Activated naive CD8-positive, alpha-beta T cell treated with anti-CD3 and anti-CD28 coated beads, Interleukin-2, amount 50 U/mL, for 24 hours (primary cell): ENCODE measurements at places on chromosomes 6 and 20.

DNA sequence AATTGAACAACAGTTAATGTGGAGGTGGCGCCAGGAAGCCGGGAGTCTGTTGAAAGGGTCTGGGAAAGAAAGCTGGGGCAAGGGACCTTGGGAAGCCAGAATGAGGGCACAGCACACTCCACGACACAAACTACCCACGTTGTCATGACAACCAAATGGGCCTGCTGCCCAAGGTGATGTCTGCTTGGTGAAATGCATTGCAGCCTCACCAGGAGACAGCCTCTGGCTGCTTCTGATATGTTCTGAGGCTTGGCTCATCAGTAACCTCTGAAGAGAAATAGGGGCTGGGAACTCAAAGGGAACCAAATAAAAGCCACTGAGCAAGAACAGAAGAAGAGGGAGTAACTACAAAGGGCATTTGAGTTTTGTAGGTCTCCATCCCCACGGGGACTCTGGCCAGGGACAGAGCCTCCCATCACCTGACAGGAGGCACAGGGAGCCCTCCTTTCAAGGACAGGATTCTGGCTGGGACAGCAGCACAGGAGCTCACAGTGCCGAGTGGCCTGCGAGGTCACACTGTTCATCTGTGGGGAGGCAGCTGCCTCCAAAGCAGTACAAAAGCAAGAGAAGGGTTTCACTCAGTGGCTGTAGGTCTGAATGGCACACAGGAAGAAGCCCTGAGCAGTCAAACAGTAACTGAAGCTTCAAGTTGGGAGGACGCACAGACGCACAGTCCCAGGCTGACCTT is 44.6 kb upstream of the KCNK16 start:
- DNase-seq: no peak

DNA sequence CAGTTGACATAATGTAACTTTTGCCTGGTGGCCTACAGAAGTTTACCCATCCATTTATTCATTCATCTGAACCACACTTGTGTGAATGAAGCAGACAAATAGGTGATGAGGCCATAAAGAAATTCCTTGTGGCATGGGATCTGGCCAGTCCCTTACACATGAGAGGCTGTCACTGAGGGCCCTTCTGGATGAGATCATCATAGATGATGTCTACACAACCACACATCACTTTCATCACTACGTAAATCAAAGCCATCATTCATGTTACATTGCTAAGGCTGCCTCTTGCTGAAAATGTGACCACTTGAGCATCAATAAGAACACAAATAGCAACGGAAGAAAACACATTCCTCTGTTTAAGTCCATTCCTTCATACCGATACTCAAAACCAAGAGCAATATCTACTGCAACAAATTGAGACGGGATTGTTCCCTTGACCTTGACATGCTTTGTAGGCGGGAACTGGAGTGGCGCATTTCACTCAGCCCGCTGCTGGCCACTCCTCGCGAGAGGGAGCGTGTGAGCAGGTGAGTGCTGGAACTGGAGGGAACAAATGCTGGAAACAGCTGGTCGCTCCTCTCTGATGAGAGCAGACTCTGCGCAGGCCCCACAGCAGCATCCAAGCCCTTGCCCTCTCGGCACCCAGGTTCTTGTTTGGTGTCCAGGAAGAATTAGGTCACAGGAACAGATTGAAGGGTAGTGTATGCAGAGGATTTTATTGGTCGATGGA is 49.3 kb downstream of the FAM50B start:
- no peak for DNase-seq

DNA sequence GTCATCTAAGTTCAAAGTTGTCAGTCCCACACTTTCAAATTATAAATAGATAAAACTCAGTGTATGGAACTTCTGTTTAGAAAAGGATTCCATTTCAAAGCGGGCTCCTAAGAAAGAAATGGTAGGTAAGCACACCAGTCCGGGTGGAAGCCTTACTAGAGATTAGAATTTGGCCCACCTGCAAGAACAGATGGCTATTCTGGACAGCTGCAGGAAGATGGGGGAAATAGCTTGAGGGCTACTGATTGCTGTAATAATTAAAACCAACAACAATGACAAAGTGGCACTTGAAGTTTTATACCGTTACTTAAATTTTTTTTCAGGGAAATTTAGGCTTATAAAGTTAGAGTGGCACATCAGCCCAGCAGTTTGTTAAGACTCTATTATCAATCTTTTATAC is 83.3 kb downstream of the HIVEP2 start:
- no peak for DNase-seq

GRCh38 chr6:166864333-166864732 is 92.0 kb downstream of the RNASET2 start:
- no peak for DNase-seq

DNA sequence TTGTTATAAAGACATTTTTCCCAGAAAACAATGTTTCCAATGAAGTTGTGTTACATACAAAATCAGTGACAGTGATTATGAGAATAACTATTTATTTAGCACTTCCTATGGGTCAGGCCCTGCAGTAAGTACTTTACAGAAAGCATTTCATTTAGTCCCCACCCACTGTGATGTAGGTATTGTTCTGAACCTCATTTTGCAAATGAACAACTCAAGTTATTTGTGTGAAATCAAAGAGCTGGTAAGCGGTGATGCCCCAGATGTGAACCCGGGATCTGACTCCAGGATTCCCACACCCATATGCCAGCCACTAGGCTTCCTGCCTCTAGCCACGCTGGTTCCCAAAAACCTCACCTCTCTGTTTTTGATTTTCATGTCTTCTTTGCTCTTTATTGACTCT is 30.9 kb downstream of the FAXC start:
- no peak for DNase-seq

DNA sequence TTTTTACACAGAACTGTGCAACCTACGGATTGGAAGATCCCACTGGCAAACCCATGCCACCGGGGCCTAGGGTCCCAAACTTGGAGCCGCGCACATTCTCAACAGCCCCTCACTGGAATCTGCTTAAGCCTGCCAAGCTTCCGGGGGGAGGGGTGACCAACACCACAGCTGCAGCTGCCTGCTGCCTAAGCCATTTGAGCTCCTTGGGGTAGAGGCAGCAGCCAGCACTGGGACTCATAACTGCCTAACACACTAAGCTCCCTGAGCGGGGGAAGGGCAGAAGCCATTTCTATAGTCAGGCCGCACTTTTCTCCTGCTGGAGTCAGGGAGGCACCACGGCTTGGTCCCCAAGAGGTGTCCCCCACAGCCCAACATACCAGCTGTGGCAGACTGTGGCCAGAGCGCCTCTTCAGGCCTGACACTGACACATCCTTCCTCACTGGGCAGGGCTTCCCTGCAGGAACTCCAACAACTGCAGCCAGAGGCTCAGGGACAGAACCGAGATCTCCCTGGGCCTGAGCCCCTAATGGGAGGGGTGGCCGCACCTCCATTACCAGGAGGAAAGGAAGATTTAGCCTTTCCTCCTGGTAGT is 270.3 kb upstream of the ECI2 start:
- DNase-seq: no peak

DNA sequence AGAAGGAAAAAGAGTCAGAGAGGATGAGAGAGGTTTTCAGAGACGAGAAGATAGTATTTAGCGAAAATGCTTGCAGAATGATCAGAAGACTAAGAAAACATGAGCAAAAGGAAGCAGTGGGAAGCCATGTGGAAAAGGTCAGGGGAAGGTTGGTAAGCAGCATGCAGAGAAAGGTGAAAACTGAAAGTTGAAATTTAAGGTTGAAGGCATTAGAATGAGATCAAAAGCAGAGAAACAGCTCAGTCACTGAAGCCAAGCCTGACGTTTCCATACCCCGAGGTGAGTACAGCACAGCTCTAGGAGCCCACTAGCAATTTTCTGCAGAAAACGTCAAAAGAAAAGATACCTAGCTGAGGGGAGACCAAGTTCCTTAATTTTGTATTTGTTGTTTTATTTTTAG is 19.1 kb upstream of the TFB1M start:
- DNase-seq: peak; percentile 18

- no peak for DNase-seq
Measured at GRCh38 chr20:16785226-16785625, 37.1 kb downstream of the OTOR start.

DNA sequence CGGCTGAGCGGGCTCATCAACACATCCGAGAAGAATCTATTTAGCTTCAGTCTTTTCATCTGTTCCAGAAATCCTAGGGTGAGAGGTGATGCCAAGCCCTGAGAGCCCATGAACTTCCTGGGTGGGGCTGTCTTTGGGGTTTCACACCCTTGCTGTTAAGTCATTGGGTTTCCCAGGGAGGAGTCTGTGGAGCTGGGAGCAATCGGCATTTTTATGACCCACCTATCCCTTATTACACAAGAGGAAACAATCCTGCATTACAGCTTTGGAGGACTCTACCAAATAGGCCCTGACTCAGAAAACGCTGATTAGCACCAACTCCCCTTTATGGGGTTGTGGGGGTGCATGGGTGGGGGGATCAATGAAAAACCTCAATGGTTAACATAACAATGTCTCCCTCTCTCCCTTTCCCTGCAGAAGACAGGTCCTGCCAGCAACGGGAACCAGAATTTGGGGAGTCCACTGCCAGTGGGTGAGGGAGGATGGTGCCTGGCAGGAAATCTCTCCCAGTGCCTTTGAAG is 46.3 kb downstream of the EZR start:
- no peak for DNase-seq

- DNase-seq: no peak
Measured at GRCh38 chr6:109226353-109226752, 131.0 kb downstream of the CEP57L1 start.

GRCh38 chr20:48891235-48892048 is 30.1 kb upstream of the ARFGEF2 start:
- DNase-seq: no peak
